Iris pigment epithelial cell (primary cell): ENCODE measurements at places on chromosomes 12 and 14.
A peak's percentile ranks its signal among the peaks of the same experiment; 100 is the strongest.

GRCh38 chr14:67851785-67852410 lies 32.3 kb downstream of the RAD51B start:
- no peak for DNase-seq

- DNase-seq, result no peak
Measured at GRCh38 chr12:10130042-10130441, at the start of gene CLEC7A. CLEC7A (minus strand) TSS chr12:10130199; CDS start chr12:10130082, 117 bp downstream.

DNA sequence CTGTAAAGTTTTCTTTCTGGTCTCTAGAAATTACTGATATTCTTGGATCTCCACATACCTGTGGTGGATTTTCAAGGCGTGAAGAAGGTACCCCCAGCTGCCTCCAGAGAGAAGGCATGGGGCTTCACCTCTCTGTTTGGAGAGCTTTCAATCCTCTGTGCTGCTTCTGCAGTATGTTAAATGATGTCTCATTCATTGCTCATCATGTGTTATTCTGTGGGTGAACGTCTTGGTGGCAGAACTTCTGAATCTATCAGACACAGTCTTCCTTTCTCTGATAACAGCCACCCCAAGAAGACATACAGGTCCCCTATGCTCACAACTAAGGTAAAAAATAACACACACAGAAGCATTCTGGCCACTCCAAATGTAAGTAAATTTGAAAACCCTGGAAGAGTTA lies 221.3 kb upstream of the TMEM260 start:
- no peak for DNase-seq

- peak; percentile 79 for DNase-seq
Measured at GRCh38 chr14:68807148-68807600, 14.3 kb upstream of the ZFP36L1 start.

DNA sequence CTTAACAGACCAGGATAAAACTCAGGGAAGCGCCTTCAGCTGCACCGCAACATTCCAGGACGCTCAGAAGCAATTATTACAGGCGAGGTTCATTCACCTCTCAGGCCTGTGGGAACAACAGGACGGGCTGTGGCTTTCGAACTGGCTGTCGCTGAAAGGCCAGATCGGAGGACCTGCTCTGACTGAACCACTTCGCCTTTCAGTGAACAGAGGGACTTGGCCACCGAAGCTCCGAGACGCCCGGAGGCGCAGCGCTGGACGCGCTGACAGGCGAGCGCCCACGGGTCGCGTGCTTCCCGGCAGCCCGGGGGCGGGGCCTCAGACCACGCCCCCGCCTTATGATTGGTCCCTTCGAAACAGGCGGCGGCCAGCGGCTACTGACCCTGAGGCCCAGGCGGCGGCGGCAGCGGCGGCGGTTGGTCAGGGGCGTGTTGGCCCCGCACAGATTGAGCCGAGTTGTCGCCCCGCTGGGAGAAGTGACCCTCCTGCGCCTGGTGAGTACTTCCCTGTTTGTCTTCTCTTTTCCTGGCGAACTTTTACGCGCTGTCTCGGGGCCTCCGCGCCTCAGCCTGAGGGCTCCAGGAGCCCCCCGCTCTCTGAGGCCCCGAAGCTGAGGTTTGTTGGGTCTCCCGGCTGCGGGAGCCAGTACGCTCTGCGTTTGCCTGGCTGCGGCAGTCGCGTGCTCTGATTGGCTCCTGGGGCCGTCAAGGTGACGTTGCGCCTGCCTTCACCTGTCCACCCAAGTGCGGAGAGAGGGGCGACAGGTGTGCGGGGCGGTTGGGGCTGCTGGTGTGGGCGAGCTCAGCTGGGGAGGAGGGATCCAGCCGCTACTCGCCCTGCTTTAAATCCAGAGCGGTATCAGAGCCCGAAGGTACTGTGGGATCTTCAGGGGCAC lies at the start of gene GAS2L3:
GAS2L3 (plus strand) TSS at position 393 of the 895 bp plus-strand sequence. CDS start 21,221 bp downstream, outside the sequence.
- peak; percentile 80 for DNase-seq

GRCh38 chr12:1848146-1848545 lies 27.8 kb downstream of the LRTM2 start:
- no peak for DNase-seq

DNA sequence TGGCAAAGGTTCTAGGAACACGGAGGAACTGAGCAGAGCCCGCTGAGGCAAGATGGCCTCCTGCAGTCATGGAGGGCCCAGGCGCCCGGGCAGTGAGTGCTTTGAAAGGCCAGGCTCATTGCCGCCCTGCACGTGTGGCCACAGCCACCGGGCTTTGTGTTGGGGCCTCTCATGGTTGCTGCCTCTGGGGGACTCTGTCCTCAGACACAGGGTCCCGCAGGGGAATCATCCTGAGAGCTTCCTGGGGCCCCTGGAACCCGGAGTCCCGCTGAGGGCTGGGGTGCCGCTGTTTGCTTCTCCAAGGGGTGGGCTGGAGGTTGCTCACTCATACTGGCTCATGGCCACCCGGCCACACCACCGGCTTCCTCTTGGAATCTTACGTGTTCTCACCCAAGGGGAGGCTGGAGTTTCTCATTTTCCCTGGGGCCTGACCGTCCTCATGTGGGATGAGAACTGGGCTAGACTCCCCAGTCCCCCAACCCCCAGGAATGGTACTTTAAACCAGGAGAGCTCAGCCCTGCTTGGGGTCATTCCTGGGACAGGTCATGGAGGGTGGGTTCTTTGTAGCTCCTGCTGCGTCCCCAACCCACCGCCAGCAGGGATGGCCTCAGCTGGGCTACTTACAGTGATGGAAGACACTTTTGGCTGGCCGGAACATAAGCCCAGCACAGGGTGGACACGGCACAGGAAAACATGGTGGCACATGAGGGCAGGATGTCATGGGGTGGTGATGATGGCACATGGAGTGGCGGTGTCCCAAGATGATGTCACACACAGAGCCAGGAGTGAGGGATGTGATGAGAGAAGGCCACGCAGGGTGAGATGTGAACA lies 21.1 kb upstream of the LRTM2 start:
- DNase-seq, result no peak

- peak; percentile 71 for DNase-seq
Measured at GRCh38 chr14:90658541-90658967, 157.7 kb downstream of the TTC7B start.

DNA sequence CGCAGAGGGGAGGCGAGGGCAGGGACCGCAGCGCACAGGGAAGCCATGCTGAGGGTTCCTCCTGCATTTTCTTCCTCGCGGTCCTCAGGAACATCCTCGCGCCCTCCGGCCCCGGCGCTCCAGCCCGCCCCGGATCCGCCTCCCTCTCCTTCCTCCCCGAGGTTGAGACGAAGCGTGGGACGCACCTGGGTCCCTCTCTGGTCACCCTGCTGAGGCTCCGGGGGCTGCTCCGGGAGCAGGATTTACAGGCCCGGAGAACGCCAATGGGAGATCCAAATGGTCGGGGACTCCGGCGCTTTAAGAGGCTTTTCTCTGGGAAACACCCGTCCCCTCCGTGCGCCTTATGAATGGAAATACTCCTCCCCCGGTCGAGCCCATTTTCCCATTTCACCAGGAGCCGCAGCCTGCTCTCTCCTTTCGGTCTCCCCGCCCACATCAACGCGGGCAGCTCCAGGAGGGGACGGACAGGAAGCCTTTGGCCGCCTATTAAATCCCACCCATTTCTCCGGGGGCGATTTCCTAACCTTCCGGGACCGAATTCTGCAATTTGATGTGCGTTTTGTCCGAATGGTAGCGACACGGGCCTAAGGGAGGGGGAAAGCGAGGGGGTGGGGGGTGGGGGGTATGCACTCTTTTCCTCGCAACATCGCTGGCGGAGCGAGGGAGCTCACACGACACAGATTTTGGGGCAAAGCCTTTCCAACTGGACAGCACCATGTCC lies at the start of gene UNC79:
UNC79 (plus strand) TSS at position 625 of the 721 bp plus-strand sequence; CDS start at position 716, 91 bp downstream.
- DNase-seq, result peak; percentile 6

- DNase-seq, result peak; percentile 58
Measured at GRCh38 chr14:63454863-63455622, 88.1 kb downstream of the PPP2R5E start.

DNA sequence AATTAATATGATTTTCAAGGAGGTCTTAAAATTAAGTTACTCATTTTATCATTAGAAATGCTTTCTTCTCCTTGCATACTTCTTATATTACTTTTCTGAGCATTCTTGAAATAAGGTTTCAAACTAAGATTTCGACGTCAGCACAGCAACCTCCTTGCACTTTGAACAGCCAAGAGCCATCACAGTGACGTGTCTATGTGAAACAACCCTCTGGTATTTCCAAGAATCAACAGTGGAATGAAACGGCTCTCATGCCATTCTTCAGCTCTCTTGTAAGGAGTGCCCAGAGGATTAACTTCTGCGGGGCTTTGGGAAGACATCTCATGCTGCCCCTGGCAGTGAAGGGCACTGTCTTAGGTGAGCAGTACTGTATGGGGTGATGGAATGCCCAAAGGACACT lies 109.2 kb downstream of the EFCAB11 start:
- peak; percentile 93 for DNase-seq

- DNase-seq, result no peak
Measured at GRCh38 chr12:82966001-82966559, 279.4 kb downstream of the TMTC2 start.

- DNase-seq, result no peak
Measured at GRCh38 chr12:84572196-84572595, 340.4 kb downstream of the SLC6A15 start.

GRCh38 chr14:24136684-24137528 lies 912 bp downstream of the PSME1 start:
- no peak for DNase-seq

GRCh38 chr14:47675466-47676314 lies at the start of gene MDGA2:
MDGA2 (minus strand) TSS chr14:47675605.
- peak; percentile 19 for DNase-seq

DNA sequence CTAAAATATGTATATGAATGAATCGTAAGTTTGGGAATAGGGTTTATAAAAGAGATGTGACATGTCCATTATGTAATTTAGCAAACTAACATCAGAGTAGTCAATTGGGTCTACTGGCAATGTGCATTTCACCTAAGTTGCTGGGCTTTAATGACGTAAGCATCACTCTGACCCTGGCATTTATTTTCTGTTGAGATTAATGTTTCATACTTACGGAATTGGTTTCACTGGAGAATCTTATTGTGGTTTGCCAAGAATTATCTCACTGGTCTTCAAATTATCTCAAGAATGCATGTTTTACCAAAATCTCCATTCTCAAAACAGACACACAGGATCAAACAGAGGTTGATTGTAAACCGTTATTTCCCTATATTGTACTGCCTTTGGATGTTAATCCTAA lies 437.1 kb downstream of the NPAS3 start:
- DNase-seq, result peak; percentile 82

- peak; percentile 82 for DNase-seq
Measured at GRCh38 chr12:46364777-46365580, 7.6 kb downstream of the SLC38A2 start.

DNA sequence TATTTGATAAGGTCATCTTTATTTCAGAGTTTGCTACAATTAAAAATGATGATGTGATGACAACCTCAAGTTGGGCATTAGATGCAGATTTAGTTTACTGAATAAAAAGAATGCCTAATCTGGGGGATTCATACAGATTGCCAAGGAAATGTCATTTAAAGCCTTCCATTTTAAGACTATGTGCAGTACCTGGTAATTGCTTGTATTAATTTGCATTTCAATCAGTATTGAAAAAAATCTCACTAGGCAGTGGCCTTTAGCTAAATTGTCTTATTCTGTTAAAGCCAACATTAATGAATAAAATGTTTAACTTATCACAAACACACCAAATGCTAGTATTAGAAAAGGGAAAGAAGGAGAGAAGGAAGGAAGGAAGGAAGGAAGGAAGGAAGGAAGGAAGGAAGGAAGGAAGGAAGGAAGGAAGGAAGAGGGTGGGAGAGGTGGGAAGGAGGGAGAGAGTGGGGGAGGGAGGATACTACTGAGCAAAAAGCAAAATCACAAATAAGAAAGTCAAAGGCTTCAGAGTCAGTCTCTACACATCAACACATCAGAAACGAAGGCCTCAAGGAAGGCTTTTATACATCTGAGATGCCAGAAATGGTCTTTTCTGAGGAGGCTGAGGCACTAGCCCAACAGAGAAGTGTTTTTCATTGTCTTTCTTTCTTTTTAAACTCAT lies 271.1 kb upstream of the CLEC14A start:
- DNase-seq, result no peak

DNA sequence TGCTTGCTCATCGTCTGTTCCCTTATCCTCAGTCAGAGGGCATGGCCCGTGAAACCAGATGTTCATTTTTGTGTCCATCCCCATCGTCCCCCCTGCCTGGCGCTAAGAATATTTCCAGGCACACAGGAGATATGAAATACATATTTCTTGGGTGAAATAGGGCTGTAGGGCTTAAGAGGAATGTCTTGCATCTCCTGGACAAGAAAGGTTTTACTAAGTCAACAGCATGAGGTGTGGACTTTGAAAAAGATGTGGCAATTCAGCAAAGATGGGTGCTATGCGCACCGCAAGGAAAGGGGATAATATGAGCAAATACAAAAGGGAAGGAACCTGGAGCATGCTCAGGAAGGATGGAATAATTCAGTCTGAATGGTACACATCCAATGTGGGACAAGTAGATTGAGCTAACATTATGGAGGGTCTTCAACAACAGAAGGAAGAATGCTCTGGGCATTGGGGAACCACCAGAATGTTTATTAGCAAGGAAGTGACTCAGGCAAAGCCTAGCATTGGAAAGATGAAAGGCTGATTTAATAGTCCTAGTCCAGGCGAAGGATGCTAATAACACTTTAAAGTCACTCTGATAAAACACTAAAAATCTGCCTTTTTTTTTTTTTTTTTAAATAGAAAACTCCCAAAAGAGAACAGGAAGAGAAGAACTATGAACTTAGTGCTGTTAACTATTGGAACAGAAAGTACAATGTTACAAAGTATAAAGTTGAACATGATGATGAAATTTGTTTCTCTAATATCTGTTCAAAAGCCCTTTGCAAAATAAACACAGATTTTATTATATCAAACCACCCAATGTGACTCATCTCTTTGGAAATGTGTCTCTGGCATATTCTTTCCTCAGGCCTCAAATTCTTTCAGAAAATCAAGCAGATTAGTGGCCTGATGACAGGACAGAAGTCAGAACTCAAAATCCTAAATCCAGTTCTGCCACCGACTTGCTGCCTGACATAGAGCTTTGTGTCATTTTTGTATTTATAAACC lies 449.5 kb downstream of the BCAT1 start:
- peak; percentile 90 for DNase-seq

- DNase-seq, result peak; percentile 73
Measured at GRCh38 chr14:37411079-37411735, 183.8 kb downstream of the FOXA1 start.

DNA sequence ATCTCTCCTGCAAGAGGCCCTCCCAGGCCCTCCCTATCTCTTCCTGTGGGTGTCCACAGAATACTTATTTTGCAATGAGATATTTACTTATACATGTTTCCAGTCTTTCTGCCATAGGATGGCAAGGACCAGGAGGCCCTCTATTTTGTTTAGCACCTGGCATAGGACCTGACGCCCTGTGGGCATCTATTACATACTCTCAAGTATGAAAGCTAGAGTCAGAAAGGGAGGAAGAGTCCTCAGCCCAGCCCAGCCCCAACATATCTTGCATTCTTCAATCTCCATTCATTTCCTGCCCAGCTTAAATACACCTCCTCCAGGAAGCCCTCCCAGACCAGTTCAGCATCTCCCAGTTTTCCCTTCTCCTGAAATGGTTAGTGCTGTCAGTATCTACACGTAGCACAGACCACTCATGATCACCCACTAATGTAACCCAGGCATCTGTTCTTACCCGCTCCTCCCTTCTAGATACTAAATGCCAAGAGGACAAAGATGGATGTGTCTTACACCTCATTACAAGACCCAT lies 7.4 kb downstream of the FOXN4 start:
- no peak for DNase-seq

- DNase-seq, result no peak
Measured at GRCh38 chr12:108332791-108333382, 6.2 kb downstream of the CMKLR1 start.
